ENCODE measurements at places on chromosomes 11 and 22.

DNA sequence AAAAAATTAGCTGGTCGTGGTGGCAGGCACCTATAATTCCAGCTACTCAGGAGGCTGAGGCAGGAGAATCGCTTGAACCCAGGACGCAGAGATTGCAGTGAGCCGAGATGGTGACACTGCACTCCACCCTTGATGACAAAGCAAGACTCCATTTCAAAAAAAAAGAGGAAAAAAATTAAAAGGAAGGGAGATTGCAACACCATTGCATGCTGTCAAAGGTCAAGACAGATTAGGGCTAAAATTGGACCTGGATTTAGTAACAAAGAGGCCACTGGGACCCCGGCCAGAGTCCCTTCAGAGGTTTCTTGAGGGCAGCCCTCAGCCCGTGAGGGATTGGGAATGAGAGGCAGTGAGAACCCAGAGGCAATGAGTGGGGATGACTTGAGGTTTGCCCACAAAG is 8.2 kb upstream of the MAFF start:
- DNase-seq = no peak

DNA sequence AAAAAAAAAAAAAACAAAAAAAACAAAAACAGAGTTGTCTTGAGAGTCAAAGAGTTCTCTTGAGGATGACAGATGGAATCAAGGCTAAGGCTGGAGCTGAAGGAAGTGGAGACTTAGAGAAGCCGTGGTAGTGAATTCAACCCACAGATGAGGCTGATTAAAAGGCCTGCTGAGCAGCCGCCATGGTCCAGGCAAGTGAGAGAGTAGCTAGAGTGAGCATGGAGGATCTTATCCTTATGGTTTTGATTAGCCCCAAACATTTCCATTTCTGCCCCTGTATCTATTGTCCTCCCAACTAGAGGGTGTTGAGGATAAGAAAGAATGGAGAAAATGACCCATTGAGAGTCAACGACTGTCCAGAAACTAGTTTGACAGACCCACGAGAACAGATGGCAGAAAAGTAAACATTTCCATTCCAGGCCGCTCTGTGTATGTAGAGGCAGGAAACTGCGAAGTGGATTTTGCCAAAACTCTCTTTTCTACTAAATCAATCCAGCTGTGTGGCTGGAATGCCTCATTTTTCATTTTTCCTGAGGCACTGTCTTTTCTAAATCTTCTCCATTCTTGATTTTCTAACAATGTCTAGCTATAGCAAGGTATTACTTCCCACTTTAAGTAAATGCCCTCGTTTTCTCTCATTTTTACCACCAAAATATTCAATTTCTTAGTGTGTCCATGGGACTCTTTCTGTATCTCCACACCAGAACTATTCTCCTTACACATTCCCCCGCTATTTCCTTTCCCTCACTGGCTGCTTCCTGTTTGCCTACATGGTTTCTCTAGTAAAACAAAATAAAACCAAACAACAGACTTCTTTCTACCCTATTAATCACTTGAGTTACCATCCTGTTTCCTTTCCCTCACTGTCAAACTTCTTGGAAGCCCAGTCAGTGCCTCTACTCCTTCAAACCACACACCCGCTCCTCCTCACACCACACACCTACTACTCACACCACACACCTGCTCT is 5.4 kb upstream of the MMP8 start:
- peak; percentile 65 for DNase-seq

DNA sequence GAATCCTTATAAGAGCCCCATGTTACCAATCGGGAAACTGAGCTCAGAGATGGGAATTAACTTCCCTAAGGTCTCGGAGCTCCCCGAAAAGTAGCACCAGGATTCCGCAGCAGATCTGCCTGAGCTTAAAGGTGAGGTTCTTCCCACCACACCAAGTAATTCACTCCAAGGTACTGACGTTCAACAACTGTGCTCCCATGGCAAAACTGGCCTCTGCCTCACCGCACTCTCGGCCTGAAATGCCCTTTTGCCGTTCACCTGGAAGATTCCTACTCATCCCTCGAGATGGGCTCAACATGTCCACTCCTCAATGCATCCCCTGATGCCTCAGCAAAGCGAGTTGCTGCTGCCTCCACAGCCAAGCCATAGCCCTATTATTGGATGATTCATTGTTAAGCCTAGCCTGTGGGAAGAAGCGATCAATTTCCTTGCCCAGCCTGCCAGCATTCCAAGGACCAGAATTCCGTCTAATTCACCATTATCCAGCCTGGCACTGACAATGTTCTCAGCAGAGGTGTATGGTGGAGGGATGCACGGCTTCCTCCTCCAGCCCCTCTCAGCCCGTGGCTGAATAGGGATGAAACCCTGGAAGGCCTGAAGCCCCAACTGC is 4.2 kb downstream of the PLAAT3 start:
- no peak for DNase-seq

GRCh38 chr11:45390407-45390806 is 104.3 kb upstream of the SYT13 start:
- no peak for DNase-seq

GRCh38 chr11:18299721-18300120 is 22.2 kb downstream of the HPS5 start:
- DNase-seq = no peak

DNA sequence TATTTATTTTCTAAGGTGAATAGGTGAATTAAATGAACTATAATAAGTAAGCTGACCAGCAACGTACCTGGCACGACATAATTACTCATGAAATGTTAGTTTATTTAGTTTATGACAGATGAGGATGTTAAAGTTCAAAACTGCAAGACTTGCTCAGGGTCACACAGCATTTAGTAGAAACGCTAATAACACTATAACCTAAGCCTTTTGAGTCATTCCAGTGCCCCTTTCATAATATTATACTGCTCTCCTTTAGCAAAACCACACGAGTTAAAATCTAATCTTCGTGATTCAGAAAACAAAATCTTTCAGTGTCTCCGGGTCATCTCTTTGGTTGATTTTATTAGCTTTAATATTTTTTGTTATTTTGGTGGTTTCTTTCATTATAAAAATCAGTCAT is 39.6 kb downstream of the BTBD10 start:
- DNase-seq = no peak

DNA sequence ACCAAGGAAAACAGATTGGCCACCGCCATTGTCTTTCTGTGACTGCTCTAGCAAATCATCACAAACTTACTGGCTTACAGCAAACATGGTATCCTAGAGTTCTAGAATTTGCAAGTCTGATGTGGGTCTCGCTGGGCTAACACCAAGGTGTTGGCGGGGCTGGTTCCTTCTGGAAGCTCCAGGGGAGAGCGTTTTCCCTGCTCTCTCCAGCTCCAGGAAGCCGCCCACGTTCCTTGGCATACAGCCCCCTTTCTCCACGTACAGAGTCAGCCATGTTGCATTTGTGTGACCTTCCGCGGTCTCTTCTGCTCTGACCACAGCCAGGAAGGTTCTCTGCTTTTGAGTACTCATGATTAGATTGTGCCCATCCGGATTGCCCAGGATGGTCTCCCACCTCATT is 27.5 kb downstream of the TBC1D22A start:
- DNase-seq = no peak

Data from EH (cell line).